ENCODE measurements at places on chromosomes 2 and 18.

GRCh38 chr2:23756593-23757292, 170.2 kb downstream of the ATAD2B start:
- DNase-seq: no peak

DNA sequence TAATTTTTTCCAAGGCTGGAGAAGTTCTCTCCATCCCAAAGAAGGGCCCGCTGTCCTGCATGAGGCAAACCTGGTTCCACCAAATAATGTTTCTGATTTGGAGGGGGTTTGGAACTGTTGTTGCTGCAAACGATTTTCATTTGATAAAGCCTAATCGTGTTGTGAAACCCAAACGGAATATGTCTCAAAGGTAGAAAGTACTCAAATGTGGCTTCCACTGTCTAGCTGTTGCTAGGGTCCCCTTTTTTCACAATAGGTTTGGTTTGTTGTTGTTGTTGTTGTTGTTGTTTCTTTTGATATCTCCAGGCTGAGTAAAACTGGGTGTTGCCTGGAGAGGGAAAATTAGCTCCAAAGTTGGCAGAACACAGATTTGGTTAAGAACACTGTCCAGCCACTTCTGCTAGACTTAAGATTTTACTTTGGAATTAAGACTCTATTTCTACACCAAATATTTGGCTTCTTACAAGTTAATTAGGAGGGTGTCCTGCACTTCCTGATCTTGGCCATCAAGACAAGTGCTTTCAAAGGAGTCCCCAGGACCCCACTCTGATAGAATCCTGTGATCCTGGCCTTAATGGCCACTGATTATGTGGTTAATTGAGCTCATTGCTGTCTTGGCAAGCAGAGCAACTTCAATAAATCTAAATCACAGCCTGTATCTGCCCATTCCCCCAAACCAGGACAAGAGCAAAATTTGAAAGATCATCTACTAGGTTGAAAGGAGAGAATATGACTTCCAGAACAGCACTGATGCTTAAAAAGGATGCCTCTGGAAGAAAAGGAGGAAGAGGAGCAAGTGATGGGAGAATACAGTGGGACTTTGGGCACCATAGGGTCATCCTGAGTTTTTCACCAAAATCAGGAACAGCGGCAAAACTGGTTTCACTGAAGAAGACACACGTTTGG, 3.3 kb upstream of the HOXD13 start:
- DNase-seq: no peak

GRCh38 chr2:150076281-150076680, 411.2 kb downstream of the RND3 start:
- no peak for DNase-seq

- no peak for DNase-seq
These were observed 64.3 kb downstream of the CFAP221 start for GRCh38 chr2:119608553-119608952.

GRCh38 chr2:200482194-200482593, 27.7 kb downstream of the KCTD18 start:
- no peak for DNase-seq

DNA sequence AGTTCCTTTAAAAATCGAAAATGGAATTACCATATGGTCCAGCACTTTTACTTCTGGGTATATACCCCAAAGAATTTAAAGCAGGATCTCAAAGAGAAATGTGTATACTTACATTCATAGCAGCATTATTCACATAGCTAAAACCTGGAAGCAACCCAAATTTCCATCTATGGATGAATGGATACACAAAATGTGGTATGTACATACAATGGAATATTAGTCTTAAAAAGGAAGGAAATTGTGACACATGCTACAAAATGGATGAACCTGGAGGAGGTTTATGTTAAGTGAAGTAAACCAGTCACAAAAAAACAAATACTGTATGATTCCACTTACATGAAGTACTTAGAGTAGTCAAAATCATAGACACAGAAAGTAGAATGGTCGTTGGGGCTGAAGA, 147.9 kb upstream of the LTBP1 start:
- DNase-seq: no peak

- DNase-seq: no peak
These were observed 131.6 kb upstream of the MSH6 start for GRCh38 chr2:47651296-47651695.

GRCh38 chr2:241984271-241984655, 114.7 kb downstream of the RTP5 start:
- DNase-seq: no peak

- no peak for DNase-seq
These were observed 270.6 kb downstream of the CELF4 start for GRCh38 chr18:37294951-37295350.

GRCh38 chr2:1854729-1855547, 110.6 kb upstream of the PXDN start:
- DNase-seq: peak; percentile 8

DNA sequence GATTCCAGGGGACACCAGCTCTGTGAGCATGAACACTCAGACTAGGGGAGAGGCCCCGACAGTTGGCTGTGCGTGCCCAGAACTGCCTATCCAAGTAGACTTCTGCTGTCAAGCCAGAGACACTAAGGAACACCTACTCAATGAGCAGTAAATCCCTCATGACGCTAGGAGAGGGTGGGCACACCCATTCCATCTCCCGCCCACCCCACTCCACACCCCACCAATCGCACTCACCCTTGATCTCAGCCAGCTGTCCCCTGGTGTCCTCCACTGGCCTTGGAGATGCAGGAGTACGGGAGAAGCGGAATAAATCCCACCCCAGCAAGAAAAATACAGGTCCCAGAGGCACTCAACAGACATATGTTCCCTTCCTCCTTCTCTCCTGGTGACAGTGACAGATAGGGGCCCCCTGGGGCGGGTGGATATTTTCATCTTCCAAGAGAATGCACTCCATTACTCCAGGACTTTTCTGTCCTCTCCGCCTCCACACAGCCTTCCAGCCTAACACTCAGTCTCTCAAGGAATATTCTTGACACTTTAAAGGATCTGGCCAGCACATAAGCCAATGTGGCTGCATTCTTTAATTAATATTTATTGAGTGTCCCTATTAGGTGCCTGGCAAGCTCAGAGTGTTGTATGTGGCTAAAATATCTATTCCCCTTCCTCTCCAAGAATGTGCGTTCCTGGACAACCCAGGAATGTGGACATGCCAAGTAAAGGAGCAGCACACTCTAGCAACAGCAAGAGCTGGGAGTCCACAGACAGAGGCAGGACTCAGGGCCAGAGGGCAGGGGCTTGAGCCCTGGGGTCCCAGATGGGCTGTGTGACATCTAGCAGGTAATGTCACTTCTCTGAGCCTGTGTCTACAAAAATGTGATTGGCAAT, 13.1 kb upstream of the SMAD7 start:
- DNase-seq: no peak

GRCh38 chr2:203894262-203894661, 26.7 kb downstream of the CTLA4 start:
- DNase-seq: no peak

DNA sequence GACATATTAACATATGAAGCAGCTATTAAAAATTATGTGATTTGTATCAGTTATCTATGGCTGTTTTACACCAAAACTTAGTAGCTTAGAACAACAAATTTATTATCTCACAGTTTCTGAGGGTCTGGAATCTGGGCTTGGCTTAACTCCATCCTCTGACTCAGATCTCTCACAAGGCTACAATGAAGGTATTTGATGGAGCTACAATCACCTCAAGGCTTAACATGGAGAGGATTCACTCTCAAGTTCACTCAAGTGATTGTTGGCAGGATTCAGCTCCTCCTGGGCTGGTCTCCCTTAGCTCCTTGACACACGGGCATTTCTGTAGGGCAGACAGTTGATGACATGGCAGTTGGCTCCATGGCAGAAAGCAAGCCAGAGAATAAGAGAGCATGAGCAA, 133.0 kb upstream of the SLC14A2 start:
- DNase-seq: no peak

DNA sequence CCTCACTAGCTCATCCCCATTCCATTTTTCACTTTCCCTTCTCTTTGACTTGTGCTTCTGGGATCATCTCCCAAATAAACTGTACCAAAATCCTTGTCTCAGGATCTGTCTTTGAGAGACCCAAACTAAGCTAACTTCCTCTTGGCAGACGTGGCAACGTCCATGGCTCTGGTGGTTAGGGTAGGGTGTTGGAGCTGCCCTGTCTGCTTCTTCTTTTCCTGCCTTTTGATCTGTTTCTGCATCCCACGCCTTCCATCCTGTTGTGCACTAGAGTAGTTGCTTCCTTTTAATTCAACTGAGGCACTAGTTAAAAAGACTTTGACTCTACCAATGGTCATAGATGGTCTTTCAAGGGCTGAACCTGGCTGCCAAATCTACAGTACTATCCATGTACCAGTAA, 5.5 kb upstream of the MAP4K4 start:
- peak; percentile 74 for DNase-seq

DNA sequence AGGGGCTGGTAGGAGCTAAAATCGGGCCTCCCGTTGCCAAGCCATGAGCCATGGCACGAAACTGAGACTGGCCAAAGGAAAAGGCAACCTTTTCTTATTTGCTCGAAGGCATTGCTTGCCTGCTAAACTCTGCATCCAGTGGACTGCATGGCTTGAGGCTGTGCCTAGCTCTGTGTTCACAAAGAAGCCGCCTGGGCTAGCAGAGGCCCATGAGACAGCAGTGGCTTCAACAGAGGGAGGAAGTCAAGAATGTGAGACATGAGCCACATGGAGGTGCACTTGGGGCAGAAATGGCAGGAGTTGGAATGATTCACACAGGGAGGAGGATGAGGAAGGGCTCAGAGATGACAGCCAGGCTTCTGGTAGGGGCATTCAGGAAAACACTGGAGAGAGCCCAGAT, 33.5 kb downstream of the TPRKB start:
- DNase-seq: no peak

GRCh38 chr2:249538-250042, 14.2 kb downstream of the SH3YL1 start:
- DNase-seq: no peak

GRCh38 chr2:238821391-238821790, 26.5 kb upstream of the TWIST2 start:
- no peak for DNase-seq

DNA sequence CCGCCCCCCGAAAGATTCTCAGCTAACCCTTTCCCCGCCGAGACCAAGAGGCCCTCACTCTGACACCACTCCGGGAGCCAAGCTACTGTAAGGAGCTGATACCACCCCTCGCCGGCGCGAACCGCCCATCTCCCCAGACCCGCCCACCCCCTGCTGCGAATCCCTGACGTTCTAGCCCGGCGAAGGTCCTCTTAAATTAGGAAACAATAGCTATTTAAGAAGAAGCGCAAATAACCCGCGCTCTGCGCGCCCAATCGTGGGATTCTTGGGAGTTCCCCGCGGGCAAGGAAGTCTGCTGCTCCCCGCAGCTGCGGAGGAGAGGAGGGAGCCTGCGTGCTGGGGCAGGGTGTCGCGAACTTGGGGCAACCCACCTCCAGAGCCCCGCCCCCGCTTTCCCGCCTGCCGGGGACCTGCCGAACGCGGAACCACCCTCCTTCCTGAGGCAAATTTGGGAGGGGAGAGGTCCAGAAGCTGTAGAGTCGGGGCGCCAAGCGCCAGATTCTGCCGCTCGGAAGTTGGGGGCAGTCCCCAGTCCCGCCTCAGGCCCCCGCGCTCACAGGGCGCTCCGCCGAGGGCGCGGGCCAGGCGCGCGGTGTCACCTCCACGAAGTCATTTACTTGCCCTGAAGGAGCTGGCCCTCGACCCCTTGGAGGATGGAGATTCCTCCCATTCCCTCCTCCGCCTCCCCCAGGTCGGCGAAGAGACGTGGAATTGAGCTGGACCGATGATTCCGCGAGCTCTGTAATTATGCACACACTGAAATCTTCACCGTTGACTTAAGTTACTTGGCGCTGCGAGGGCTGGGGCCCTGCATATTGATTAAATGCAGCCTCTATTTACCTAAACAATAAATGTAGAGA, 8.4 kb upstream of the SP9 start:
- DNase-seq: no peak

DNA sequence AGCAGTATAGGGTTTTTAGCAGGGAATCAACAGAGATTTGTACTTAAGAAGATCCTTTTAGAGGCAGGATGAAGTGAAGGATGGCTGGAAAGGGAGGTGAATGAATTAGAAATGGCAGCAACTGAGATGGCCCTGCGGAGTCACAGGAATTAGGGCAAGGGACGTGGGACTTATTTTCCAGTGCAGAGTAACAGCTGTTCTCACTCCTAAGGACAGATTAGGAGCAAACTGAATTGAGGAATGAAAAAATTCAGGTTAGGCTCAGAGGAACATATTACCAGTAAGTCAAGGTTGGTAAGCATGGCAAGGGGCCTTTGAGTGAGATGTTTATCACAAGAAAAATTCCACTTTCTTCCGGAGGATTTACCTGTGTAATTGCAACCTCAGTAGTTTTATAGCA, 34.4 kb downstream of the COL4A3 start:
- DNase-seq: no peak

DNA sequence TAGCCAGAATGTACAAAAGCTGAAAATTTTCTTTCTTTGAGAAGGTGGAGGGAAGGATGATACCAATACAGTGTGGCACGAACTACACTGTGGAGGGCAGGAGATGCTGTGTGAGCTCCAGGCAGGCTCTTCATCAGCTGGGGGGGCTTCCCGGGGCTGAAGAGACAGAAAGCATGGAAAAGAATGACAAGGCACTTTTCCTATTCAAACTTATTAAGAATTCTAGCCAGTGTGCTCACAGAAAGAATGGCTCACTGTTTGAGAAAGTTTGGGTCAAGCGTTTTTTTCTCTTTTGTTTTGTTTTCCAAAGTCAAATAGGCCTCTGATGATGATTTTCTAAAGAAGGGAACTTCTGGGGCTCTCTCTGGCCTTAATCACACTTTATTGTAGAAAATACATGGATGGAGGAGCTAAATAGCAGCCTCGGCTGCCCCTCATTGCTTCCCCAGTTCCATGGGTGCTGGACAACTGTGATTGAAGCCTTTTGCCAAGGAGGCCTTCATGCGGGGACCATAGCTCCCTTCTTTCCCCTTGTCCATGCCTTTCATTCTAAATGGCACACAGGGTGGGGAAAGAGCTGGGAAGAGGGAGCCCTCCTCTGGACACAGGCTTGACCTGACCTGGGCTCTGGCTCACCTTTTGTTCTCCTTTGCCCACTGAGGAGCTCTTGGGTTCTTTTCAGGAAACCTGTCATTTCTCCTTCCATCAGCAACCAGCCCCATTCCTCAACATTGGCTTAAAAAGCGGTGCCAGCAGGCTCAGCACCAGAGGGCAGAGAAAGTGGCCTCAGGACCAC, 130.6 kb downstream of the TDRD15 start:
- DNase-seq: no peak

DNA sequence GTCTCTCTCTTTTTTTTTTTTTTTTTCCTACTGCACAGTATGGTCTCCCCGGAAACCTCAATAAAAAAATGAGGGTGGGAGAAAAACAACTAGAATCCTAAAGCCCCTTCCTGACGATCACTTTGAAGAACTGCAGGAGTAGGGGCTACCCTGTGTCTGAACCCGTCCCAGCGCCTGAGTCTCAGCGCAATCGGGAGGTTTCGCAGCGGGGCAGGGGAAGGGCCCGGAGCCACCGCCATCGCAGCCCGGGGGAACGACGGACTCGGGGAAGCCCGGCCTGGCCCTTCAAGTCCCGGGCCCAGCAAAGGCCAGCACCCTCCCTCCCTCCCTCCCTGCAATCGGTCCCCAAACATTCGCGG, 411 bp downstream of the NARS1 start:
- DNase-seq: peak; percentile 35
